ENCODE measurements at places on chromosomes 5 and 9.

DNA sequence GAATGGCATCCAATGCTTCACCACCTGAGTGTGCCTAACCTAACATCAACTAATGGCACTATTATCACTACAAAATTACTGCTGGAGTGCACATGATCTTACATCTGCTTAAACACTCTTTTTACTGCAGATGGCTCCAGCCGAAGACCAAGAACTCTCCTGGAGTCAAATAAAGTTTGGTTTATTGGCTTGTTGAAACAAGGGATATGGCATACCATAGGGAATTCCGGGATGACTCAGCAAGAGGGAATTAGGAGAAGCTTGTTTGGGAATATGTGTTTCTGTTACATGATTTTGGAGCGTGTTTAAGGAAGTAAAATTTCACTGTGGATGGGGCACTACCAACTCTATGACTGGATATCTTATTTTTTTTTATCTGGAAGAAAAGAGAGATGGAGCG is 872.6 kb downstream of the DTWD2 start:
- no peak for DNase-seq

DNA sequence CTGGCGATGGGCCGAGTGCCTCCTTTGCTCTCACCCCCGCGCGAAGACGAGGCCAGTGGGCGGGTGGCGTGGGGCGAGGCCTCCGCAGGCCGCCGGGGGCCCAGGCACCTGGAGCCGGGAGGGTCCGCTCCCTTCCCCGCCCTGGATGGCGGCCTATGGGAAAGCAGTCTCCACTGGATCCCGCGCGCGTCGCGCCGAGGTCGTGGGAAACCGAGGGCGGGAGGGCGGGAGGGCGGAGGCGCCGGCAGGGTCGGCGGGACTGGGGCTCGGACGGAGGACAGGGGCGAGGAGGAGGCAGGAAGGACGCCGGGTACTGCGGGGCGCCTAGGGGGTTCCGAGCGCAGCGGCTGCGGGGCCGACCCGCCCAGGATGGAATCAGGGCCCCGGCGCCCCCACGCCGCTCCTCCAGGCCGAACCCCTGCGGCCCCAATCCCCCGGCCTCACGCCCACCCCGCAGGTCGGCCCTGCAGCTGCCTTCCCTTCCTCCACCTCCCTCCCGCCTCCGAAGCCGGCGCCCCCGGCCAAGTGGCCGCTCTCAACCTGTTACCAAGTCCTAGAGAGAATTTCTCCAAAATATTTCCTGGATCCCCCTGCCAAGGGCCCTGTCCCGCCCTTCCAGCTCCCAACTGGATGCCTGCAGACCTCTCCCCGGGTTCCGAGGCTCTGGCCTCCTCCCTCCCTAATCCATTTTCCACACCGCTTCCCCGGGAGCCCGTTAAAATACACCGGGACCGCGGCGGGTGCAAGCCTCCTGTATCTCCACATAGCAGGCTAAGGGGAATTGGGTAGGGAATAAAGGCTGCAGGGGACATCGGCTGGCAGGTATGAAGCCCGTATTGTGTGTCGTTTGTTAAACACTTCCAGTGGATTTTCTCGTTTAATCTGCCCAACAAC is 146.3 kb downstream of the ERCC6L2 start:
- no peak for DNase-seq

- DNase-seq, result no peak
Measured at GRCh38 chr5:119255571-119256356, 100.1 kb upstream of the TNFAIP8 start.

GRCh38 chr5:1552521-1553255 is 28.9 kb upstream of the LPCAT1 start:
- no peak for DNase-seq

DNA sequence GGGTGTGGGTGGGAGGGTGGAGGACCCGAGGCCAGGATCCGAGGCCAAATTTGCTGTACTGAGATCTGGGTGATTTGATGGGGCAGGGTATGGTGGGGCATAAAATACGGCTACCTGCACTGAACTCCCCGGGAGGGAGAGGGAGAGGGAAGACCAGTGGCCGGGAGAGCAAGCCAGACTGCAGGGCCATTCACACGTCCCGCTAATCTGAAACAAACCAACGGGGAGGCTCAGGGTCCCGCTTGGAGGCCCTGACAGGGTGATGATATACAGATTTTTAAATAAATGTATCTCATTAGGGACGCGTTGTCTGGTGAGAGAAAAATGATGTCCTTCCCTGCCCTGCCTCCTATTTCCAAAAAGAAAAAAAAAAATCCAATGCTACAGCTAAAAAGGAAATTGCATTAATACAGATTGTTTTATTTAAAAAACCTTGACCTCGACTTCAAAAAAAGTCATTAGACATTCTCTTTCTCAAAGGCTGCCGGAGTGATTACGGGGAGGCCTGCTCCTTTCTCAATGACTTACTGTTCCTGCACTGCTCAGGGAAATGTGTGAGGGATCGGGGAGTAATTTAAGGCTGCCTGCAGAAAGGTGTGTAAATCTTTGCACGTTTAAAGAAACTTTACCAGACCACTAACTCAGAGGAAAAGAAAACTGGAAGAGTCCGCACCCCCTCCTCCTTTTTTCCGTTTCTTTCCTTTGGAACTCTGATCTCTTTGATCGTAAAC is 11.5 kb upstream of the PRRX2 start:
- no peak for DNase-seq

DNA sequence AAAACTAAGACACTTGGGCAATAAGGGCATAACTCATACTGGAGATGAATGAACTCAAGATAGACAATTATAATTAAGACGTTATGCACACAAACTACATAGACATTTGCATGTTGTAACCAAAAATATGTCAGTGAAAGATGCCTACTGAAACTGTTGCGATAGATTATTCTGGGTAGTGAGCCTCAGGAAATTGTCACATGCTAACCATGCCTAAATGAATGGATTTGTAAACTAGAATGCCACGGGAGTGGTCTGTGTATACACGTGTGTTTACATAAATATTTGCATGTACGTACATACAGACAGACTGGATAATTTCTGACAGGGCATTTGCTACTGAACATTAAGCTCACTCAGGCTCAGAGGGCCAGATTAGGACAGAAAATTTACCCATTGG is 1.2 kb downstream of the NIPSNAP3B start:
- no peak for DNase-seq

GRCh38 chr5:57007344-57007743 is 55.4 kb upstream of the MIER3 start:
- no peak for DNase-seq

DNA sequence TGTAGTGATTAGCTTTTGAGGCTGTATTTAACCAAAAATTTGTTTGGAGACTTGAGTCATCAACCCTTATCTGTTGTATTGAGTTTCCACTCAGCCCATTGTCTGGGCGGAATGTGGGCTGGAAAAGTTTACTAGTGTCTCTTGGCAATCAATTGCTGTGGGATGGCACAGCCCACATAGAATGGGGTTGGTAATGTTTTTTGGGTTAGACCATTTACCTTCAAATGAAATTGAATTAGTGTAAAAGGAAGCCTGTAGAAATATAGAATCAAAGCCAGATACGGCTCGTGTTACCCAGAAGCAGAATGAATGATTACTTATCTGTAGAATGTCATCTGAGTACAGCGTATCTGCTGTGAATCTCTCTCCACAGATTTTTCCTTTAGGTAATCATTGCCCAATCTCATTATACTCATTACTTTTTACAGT is 142.9 kb downstream of the AOPEP start:
- peak; percentile 57 for DNase-seq

Measured in iris pigment epithelial cell (primary cell).